ENCODE measurements at places on chromosomes 12 and 14.
A peak's percentile ranks its signal among the peaks of the same experiment; 100 is the strongest.

DNA sequence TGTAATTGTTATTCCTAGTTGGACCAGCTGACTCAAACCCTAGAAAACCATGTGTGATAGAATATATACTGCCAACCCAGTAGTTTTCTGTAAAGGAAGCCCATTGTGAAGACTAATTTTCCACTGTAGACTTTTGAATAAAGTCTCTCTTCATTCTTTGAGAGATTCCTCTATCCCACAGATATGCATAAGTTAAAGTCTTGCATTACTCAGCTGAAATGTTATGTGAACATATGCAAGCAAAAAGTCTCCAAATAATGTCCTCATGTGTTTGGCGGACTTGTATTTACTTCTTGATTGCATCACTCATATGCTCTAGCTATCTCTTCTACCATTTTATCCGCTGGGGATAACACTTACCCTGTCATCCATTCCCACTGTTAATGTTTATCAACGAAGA, 35.1 kb upstream of the OTOGL start:
- no peak for DNase-seq

- DNase-seq: no peak
These were observed 303.5 kb downstream of the EGLN3 start for GRCh38 chr14:33647385-33647786.

- DNase-seq: no peak
These were observed 20.8 kb downstream of the TRAFD1 start for GRCh38 chr12:112146123-112146522.

- DNase-seq: no peak
These were observed 34.2 kb upstream of the EML1 start for GRCh38 chr14:99758872-99759545.

DNA sequence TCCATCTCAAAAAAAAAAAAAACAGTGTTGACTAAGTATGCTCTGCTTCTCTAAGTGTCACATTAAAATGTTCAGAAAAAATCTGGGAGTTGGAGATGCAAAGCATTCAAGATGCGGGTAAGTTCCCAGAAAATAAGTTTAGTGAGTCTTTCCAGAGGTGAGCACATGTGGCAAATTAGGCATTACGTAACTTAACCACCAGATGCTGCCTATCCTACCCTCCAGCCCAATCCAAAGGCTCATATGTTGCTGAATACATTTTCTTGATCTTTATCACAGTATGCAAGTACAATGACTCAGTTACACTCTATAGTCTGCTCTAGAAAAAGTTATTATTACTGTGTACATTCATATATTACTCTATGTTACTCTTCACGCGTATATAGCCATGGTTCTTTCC, 3.6 kb downstream of the SLC2A14 start:
- no peak for DNase-seq

DNA sequence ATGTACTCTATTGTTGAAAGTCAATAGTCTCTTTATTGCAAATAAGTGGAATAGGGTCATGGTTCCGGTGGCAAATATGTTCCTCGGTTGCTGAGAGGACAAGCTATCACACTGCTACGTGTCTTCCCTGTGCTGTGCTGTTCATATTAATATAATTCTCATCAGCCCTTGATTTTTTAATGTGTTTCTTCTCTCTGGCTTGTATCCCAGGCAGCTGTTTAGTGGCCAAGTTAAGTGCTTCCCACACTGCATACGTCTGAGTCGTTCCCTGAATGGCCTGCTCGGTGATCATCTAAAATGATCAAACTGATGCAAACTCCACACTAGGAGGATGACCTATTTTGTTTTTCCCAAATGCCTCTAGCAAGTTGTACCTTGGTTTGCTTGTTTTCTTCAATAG, 186.4 kb downstream of the ANO6 start:
- DNase-seq: no peak

GRCh38 chr12:38053113-38053512, 263.5 kb upstream of the ALG10B start:
- no peak for DNase-seq

DNA sequence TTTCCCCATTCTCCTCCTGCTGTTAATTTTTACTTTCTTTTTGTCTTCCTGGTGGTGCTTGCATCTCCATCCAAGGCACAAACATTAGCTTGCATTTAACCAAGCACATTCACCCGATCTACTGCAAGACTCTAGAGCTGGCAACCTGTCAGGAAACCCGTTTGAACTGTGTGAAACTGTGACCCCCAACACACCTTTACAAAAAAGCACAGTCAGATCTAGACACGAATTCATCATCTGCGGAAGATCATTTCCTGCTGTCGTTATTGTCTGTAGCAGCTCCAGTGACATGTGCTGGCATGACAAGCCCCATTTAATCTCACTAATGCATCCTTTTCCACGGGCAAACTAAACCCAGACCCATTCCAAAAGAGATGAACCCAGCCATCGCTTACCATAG, 340.5 kb downstream of the VRK1 start:
- DNase-seq: no peak

- no peak for DNase-seq
These were observed 66.0 kb upstream of the DIO3 start for GRCh38 chr14:101495284-101495683.

DNA sequence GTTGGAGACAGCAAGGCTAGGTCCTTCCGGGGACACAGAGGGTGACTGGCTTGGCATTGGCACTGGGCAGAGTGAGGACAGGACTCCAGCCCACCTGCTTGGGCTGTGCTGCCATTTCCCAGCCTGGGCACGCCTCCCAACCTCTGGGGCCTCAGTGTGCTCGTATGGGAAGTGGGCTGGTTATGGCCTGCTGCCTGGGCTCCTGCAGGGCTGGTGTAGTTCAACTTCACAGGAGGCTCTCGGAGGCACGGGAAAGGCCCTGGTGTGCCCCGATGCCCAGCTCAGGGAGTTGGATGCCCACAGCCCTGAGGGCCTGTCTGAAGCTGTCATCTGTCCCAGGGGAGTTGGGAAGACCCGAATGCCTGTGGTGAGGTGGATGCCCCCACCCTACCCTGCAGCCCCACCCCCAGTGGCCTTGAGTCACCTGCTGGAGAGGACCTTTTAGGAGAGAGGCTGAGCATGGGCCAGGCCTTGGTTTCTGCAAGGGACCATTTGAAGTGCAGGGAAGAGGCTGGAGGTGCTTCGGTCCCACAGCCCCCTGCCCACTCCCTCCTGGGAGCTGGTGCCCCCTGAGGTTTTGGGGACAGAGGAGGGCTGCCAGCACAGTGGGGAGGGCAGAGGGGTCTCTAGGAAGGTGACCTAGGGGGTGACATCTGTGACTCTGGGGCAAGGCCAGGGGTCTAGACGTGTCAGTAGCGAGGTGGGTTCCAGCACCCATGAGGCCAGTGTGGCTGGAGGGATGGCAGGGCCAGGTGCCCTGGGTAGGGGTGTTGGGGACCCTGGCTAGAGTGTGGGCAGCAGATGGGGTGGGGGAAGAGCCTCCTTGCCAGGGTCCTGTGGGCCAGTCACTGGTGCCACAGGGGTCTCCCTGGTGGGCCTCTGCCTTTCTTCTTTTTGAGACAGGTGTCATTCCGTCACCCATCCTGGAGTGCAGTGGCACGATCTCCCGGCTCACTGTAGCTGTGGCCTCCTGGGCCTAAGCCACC, 9.1 kb downstream of the ULK1 start:
- DNase-seq: no peak

GRCh38 chr12:116159593-116160200, 117.8 kb downstream of the MED13L start:
- no peak for DNase-seq

GRCh38 chr12:68159681-68160304, at the start of gene IFNG:
Gene IFNG, minus strand, starts transcription at chr12:68159740. Its CDS starts 125 bp downstream, at chr12:68159615.
- no peak for DNase-seq

- no peak for DNase-seq
These were observed 90.4 kb downstream of the SRGAP1 start for GRCh38 chr12:63934936-63935335.

DNA sequence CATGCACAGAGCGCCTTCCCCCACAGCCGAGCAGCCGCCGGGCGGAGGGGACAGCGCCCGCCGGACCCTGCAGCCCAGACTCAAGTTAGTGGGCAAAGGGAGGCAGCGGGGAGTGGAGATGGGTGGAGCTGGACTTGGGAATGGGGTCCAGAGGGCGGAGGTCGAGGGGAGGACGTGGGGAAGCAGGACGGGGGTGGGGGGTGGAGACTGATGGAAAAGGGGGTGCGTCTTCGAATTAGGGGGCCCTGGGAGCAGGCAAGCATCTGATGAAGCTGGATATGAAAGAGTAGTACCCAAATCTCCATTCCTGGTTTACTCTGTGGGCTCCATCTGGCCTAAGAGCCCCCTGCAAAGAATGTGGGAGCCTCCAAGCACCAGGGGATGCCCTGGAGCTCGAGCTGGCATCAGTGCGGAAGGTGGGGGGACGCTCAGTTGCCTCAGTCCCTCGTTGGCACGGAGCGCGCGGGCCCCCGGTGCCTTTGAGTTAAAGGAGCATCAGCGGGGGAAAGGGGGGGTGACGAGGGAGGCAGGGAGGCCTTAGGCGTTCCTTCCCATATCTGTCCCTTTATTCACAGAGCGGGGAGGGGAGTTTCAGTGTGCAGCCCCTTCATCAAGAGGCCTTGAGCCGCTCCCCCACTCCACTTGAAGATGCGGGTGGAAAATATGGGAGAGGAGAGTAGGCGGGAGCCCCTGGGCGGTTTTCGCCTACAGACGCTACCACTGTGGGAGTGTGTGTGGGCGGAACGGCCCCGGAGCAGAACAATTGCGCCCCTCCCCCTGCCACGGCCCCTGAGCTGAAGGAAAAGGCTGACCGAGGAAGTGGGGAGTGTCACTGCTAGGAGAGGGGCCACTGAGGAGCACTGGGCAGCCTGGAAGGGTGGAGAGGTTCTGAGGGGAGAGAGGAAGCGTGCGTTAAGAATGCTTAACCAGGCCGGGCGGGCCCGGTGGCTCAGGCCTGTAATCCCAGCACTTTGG, 644 bp downstream of the NAB2 start:
- no peak for DNase-seq

DNA sequence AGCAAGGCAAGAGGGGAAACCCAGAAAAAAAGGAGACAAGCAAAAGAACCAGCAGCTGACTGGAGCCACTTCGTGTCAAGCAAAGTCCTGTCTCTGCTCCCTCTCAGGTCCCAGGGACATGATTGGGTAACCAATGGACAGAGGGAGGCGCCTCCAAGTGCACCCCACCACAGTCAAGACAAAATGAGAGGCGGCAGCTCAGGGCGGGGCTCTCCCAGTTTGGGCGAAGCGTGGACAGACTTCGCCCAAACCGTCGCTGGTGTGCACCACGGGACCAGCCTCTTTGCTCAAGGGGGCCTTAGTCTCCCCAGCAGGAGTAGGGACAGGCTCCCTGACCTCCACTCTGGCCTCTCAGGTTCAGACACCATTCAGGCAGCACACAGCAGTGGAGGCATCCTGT, 1.5 kb upstream of the BEGAIN start:
- DNase-seq: no peak

- DNase-seq: no peak
These were observed 11.6 kb downstream of the ATP6V0A2 start for GRCh38 chr12:123723765-123724164.

DNA sequence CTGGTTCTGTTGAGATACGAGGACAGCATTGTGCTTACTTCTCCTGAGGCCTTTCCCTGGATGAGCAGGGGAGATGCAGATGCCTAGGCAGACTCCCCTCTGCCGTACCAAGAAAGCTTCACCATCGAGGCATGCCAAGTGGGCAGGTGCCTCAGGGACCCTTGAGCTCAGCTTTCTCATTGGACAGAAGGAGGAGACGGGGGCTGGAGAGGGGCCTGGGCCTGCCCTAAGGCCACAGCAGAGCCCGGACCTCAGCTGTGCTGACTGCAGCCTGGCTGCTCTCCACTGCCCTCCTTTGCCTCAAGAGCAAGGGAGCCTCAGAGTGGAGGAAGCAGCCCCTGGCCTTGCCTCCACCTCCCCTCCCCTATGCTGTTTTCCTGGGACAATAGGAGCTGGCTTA, 23.4 kb downstream of the SERPINA1 start:
- DNase-seq: no peak

DNA sequence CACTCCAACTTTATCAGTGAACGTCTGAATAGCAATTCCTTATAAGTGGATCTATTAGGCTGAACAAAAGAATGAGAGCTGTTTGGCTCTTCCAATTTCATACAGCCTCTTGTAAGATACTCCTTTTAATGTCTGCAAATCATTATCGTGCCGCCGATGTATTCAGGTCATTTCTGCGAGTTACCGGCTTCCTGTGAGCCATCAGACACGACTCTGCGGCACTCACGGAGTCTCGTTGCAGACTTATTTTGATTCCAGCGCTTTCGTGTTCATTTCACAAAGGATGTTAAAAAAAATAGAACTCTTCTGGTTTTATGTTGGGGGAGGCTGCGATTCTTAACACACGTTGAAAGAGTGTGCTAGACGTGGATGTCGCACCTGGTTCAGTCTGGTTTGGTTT, 106.6 kb downstream of the GLT1D1 start:
- DNase-seq: no peak

GRCh38 chr14:30440961-30441360, 118.0 kb upstream of the G2E3 start:
- no peak for DNase-seq

- no peak for DNase-seq
These were observed 80.7 kb downstream of the NTF3 start for GRCh38 chr12:5512601-5512970.

DNA sequence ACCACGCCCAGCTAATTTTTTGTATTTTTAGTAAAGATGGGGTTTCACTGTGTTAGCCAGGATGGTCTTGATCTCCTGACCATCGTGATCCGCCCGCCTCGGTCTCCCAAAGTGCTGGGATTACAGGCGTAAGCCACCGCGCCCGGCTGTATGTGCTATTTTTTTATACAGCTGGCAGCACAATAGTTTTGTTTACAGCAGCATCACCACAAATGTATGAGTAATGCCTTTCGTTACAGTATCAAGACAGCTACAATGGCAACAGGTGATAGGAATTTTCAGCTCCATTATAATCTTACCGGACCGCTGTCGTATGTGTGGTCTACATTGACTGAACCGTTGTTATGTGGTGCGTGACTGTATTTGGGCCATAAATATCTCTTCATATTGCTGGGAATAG, 11.6 kb upstream of the MDM2 start:
- no peak for DNase-seq

DNA sequence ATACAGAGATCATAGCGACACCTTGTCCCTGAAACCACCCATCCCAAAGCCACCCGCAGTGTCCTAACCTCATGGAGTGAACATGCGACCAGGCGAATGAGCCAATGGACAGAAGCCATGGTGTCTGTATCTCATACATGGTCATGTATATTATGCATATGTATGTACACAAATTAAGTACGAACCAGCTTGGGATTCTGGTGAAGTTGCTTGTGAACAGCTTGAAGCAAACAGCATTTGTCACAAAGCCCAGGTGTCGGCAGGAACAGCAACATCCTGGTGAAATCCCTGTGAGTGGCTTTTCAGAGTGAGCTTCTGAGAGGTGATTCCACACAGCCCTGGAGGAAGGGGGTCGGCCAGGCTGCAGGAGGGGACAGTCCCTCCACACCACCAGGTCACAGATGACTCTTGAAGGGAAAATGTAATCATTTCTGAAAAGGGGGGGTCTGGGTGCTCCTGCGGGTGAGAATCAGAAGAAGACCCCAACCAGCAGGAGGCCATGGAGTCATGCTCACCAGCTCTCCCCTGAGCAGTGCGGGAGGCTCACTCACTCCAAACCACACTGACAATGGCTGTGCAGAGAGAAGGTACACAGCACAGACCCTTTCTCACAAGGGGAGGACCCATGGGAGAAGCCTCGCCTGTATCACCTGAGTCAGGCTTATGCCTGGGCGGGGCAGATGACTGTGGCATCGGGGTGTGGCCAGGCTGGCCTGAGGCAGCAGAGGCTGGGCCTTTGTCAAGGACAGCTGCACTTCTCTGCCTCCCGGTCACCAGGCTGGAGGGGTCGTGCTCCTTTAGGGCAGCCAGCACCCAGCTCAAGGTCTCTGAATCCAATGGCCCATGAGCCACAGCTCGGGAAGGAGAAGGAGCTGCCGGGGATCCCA, 14.3 kb downstream of the CHGA start:
- peak; percentile 26 for DNase-seq

GRCh38 chr12:96140174-96140573, 54.0 kb upstream of the ELK3 start:
- no peak for DNase-seq

Measured in COR-L47 (cell line).